ENCODE measurements at places on chromosomes 3 and 15.

- DNase-seq = no peak
Observed at GRCh38 chr15:41554343-41554742, 4.7 kb upstream of the TYRO3 start.

DNA sequence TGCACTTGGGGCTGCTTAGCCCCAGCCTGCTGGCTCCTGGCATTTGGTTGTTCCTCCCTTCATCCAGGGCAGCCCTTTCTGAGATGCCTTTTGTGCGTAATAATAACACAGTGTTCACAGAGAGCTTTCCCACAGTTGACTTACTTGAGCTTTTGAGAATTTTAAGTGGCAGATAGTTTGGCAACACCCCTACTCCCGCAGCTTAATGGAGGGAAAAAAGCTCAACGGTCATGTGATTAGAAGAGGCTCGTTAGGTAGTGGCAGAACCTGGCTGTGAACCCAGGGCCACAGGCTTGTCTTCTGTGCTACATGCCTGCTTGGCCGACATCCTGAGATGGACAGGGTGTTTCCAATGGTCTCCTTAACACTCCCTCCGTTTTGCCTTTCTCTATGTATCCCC, 4.7 kb downstream of the KBTBD13 start:
- no peak for DNase-seq

DNA sequence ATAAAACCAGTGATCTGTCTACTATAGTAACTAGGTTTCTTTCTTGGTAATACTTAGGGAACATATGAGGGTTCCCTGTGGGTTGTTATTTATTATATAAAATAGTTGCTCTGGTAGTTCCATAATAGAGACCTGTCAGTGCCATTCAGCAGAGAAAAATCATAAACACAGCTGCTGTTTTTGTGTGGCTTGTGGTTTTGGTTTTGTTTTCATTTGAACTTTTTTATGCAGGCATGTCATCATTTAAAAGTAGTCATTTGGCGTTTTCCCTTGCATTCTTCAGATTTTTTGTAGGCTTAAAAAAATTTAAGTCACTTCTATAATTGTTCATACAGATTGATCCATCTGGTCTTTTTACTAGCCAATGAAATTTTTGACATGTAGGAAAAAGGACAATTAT, 47.9 kb downstream of the PIK3CA start:
- no peak for DNase-seq

DNA sequence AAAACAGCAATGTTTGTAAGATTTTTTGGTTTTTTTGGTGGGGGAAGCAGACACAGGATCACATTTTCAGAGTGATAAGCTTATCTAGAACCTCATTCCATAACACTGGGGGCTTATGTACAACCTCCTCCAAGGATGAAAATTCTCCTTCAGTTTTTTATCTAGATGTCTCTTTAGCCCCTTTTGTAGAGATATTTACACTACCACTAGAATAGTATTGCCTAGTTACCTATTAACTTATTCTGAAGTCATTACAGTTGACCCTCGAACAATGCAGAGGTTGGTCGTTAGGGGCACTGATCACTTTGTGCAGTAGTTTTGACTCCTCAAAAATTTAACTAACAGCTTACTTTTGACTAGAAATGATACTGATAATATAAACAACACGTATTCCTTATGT, 32.8 kb downstream of the IFT57 start:
- no peak for DNase-seq

DNA sequence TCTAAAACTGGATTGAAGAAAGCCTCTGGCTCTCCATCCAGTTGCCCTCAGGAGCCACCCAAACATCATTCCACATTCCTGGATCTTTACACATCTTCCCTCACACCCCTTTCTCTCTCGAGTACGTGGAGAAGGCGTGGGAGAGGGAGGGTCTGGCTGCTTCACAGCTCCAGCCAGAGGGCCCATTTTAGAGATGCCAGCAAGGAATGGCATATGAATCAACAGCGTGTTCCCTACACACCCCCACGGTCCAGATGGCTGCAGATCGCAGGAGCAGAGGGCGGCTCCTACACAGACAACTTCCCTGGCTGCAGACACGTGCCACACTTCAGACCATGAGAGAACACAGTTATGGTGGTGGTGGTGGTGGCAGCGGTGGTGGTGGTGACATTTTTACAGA, 280.1 kb downstream of the ERC2 start:
- no peak for DNase-seq

GRCh38 chr3:10280177-10280529, 12.6 kb downstream of the GHRL start:
- DNase-seq = no peak

DNA sequence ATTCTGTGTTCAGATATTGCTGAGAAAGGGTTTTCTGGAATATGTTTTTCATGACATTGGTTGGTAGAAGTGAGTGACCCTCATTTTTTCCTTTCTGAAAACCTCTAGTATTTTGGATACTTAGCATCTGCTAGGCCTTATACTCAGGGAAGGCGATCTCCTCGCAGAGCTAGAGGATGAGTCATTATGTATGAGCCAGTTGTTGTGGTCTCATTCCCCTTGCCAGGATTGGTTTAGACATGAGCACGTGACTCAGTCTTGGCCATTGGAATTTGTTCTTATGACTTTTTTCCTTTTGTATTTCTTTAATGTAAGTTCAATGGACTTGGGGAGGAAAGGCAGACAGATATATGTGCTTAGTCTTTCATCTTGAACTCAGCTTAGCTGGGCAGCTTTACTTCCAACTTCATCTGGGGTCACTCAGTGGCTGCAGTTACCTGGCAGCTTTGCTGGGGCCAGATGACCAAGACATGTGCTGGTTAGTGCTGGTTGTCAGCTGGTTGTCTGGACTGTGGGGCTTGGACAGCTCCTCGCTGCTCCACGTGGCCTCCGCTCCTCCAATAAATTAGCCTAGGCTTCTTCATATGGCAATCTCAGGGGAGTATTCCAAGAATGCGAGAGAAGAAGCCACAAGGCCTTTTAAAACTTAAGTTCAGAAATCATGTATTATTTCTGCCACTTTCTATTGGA, 207.5 kb downstream of the IL20RB start:
- DNase-seq = no peak

DNA sequence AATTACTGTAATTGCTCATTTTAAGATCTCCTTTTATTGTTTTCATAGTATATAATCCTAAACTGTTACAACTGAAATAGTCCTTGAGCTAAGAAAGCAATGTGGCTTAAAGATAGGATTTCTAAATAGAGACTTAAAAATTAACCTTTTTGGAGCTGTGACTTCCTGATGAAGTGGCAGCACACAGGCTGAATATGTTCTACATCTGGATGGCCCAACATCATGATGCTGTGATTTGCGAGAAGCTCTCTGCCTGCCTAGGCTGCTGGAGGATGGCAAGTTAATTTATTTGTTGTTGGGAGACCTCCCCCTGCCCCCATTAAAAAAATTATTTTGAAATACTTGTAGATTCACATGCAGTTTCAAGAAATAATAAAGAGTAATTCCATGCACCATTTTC, 134.5 kb downstream of the IGF1R start:
- no peak for DNase-seq
